ENCODE measurements at places on chromosomes 1 and 21. TPM values are rescaled to one million over a fixed set of nuclear protein-coding genes. Genes with fewer than 3 reads are reported as not detected.
A peak's percentile ranks its signal among the peaks of the same experiment; 100 is the strongest.

- no peaks in the 10 kb centered on the region for H3K27me3 ChIP-seq
- H3K27ac ChIP-seq: no peak overlapping the region
- no peak overlapping the region for H3K4me3 ChIP-seq
- DNase-seq: no peak
- peaks cover 16% of the 10 kb centered on the region for H3K4me1 ChIP-seq
Observed at GRCh38 chr1:223811634-223812101, 34.1 kb downstream of the TP53BP2 start.

DNA sequence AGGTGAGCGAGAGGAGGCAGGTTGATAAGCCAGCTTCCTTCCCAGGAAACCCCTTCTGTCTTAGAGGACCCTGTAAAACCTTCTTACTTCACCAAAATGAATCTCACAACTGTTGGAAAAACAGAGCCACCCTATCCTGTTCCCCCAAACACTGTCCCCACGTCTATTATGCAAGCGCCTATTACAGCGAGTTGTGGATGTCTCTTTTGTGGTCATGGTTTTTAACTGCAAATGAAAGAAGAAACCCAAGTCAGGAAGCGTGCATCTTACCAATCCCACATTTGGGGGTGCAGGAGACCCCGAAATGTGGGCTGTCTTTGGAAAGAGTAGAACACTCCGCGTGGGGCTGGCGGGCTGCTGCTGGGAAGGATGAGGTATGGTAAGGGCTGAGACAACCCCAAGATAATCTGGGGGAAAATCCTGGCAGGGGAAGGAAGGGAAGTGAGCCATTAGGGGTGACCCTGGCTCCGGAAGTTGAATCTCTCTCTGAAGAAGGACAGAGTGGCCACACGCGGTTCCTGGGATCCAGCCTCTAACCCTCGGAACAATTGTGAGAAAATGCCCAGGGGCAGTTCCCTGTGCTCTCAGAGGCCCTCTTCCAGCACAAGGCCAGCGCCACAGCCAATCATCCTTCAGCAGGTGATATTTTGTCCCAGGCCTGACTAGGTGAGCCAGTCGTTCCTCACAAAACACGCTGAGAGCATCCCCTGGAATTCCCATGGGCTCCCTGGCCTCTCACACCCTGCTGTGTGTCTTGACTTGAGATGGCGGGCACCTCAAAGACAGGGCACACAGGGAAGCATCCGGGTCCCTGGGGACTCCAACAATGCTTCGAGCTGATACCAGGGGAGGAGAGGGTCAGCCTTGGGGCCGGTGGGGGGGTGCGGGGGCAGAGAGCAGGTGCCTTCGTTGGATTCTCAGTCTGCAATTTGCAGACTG lies 168.5 kb upstream of the IRF2BP2 start:
- H3K27me3 ChIP-seq: peaks cover 61% of the 10 kb centered on the region
- peak; percentile 95 for DNase-seq
- no peak overlapping the region for H3K4me3 ChIP-seq
- no peak overlapping the region for H3K27ac ChIP-seq
- H3K4me1 ChIP-seq: no peaks in the 10 kb centered on the region

- H3K27me3 ChIP-seq: no peaks in the 10 kb centered on the region
- DNase-seq: peak; percentile 95
- peak overlapping the region; percentile 86 for H3K27ac ChIP-seq
- peak overlapping the region; percentile 65 for H3K4me3 ChIP-seq
- peaks cover 30% of the 10 kb centered on the region for H3K4me1 ChIP-seq
Observed at GRCh38 chr1:45802343-45803298, 791 bp upstream of the MAST2 start.

GRCh38 chr1:241109039-241109438 lies 248.0 kb downstream of the RGS7 start:
- H3K27ac ChIP-seq: no peak overlapping the region
- H3K36me3 ChIP-seq: no peaks in the 10 kb centered on the region
- no peaks in the 10 kb centered on the region for H3K27me3 ChIP-seq
- H3K4me1 ChIP-seq: no peaks in the 10 kb centered on the region

- no peaks in the 10 kb centered on the region for H3K36me3 ChIP-seq
- H3K27me3 ChIP-seq: peaks cover 4% of the 10 kb centered on the region
- no peak overlapping the region for H3K27ac ChIP-seq
- no peak overlapping the region for H3K4me3 ChIP-seq
Observed at GRCh38 chr1:200908191-200908868, 13.6 kb downstream of the INAVA start.

DNA sequence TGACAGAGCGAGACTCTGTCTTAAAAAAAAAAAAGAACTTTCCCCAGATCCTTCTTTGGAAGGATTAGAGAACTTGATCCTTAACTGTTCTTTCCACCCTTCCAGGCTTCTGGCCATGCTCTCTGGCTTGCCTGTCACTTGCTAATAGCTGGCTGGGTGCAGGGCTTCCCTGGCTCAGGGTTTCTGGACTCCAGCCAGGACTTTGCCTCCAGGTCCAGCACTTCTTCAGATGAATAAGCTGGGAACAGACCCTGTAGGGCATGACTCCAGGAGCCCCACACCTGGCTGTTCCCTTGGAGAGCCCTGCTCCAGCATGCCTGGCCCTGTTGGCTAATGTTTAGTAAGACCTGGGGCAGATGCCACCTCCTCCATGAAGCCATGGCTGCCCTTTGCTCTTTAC lies 3.3 kb upstream of the NT5C1A start:
- DNase-seq: no peak
- no peaks in the 10 kb centered on the region for H3K27me3 ChIP-seq
- H3K36me3 ChIP-seq: no peaks in the 10 kb centered on the region
- H3K27ac ChIP-seq: no peak overlapping the region
- no peak overlapping the region for H3K4me3 ChIP-seq

- H3K27ac ChIP-seq: no peak overlapping the region
- no peak overlapping the region for H3K4me3 ChIP-seq
- H3K36me3 ChIP-seq: no peaks in the 10 kb centered on the region
- no peaks in the 10 kb centered on the region for H3K27me3 ChIP-seq
- H3K4me1 ChIP-seq: peaks cover 6% of the 10 kb centered on the region
Observed at GRCh38 chr21:33936301-33937038, 20.9 kb upstream of the ATP5PO start.

The F13B gene
- total RNA-seq: not detected

GRCh38 chr21:30674312-30674711 lies 31.6 kb downstream of the KRTAP20-3 start:
- no peak overlapping the region for H3K4me3 ChIP-seq
- H3K27me3 ChIP-seq: no peaks in the 10 kb centered on the region
- no peak for DNase-seq

The HSD3B2 gene
- not detected for total RNA-seq

The HAO2 gene
- total RNA-seq: not detected

DNA sequence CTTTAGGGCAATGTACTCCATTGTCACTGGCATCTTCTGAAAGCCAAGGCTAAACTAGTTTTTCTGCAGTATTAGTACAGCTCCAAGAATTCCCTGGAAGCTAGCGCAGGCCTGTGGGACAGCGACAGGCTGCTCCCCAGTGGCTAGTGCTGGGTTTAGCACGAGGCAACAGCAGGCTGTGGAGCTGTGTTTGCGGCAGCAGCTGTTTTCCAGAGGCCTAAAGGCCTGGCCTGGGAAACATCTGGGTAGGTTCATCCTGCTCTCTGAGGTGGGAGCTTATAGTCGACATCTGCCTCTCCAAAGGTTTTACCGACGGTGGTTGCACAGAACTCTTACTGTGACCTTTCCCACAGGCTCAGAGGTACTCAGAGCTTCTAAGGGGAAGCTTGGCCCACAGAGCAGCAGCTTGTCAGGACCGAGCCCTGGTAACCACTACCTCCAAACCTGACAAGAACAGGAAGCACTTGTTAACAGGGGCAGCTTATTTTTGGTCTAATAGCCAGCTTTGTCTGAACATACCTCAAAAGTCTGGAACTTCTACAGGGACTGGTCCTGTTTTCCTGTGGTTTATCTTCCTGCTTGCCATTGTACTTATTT lies 17.2 kb downstream of the CC2D1B start:
- H3K27ac ChIP-seq: no peak overlapping the region
- no peak overlapping the region for H3K4me3 ChIP-seq
- DNase-seq: no peak
- no peaks in the 10 kb centered on the region for H3K4me1 ChIP-seq

- no peak overlapping the region for H3K4me3 ChIP-seq
- H3K36me3 ChIP-seq: no peaks in the 10 kb centered on the region
- no peak overlapping the region for H3K27ac ChIP-seq
- no peaks in the 10 kb centered on the region for H3K27me3 ChIP-seq
Observed at GRCh38 chr1:107451715-107452114, 310.9 kb downstream of the NTNG1 start.

DNA sequence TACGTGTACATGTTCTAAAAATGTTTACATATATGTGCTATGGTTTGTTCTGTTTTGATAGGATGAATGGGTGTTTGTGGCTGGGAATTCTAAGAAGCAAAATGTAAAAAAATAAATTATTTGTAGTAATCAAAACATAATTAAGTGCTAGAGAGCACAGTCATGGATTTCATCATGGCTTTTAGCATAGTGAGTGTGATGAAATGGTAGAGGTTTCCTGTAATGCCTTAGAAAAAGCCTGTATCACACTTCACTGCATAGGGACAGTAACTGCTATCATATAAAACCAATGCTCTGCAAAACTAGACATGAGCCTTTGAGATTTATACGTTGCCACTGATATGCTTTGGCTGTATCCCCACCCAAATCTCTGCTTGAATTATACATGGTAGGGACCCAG lies 99.8 kb downstream of the PTGER3 start:
- H3K27ac ChIP-seq: no peak overlapping the region
- no peaks in the 10 kb centered on the region for H3K27me3 ChIP-seq

- H3K27ac ChIP-seq: no peak overlapping the region
- no peaks in the 10 kb centered on the region for H3K27me3 ChIP-seq
- no peaks in the 10 kb centered on the region for H3K36me3 ChIP-seq
- H3K4me1 ChIP-seq: no peaks in the 10 kb centered on the region
- H3K4me3 ChIP-seq: no peak overlapping the region
Observed at GRCh38 chr1:66156144-66156543, 363.4 kb downstream of the PDE4B start.

The OTUD7B gene
- 27.3 TPM for total RNA-seq

- H3K4me3 ChIP-seq: no peak overlapping the region
- no peaks in the 10 kb centered on the region for H3K4me1 ChIP-seq
- H3K27ac ChIP-seq: no peak overlapping the region
- no peaks in the 10 kb centered on the region for H3K27me3 ChIP-seq
- DNase-seq: no peak
- H3K36me3 ChIP-seq: no peaks in the 10 kb centered on the region
Observed at GRCh38 chr1:182051938-182052337, 9.6 kb downstream of the ZNF648 start.

GRCh38 chr21:25179116-25179515 lies 428.2 kb downstream of the MRPL39 start:
- DNase-seq: no peak
- H3K27ac ChIP-seq: no peak overlapping the region
- no peaks in the 10 kb centered on the region for H3K27me3 ChIP-seq

The B3GALT5 gene
- total RNA-seq: 0.50 TPM

DNA sequence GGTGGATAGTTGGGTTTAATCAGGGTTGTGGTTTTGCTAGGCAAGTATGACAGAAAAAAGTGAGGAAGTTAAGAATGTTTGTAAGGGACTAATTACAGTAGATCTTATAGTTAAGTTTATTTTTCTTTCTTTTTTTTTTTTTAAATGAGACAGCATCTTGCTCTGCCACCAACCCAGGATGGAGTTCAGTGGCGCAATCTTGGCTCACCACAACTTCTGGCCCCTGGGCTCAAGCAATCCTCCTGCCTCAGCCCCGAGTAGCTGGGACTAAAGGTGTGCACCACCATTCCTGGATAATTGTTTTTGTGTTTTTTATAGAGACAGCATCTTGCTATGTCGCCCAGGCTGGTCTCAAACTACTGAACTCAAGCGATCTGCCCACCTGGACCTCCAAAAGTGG lies 41.7 kb downstream of the EYA3 start:
- DNase-seq: no peak
- H3K27me3 ChIP-seq: no peaks in the 10 kb centered on the region
- H3K4me1 ChIP-seq: no peaks in the 10 kb centered on the region
- peaks cover 32% of the 10 kb centered on the region for H3K36me3 ChIP-seq
- H3K27ac ChIP-seq: no peak overlapping the region

The CFHR4 gene
- total RNA-seq: not detected

GRCh38 chr1:168396508-168396907 lies 115.8 kb downstream of the TBX19 start:
- H3K4me1 ChIP-seq: peaks cover 36% of the 10 kb centered on the region
- no peak overlapping the region for H3K4me3 ChIP-seq
- H3K36me3 ChIP-seq: no peaks in the 10 kb centered on the region
- no peaks in the 10 kb centered on the region for H3K27me3 ChIP-seq

- peak overlapping the region; percentile 71 for H3K4me3 ChIP-seq
- peaks cover 20% of the 10 kb centered on the region for H3K36me3 ChIP-seq
- H3K4me1 ChIP-seq: peaks cover 70% of the 10 kb centered on the region
- DNase-seq: no peak
- no peaks in the 10 kb centered on the region for H3K27me3 ChIP-seq
Observed at GRCh38 chr1:12615865-12616708, 1.9 kb downstream of the DHRS3 start.

The UBAP2L gene
- total RNA-seq: 70.4 TPM

GRCh38 chr1:155174324-155175280 lies 953 bp downstream of the TRIM46 start:
- H3K36me3 ChIP-seq: no peaks in the 10 kb centered on the region
- peak; percentile 84 for DNase-seq
- peaks cover 13% of the 10 kb centered on the region for H3K27me3 ChIP-seq
- H3K4me3 ChIP-seq: peak overlapping the region; percentile 88
- H3K27ac ChIP-seq: no peak overlapping the region

DNA sequence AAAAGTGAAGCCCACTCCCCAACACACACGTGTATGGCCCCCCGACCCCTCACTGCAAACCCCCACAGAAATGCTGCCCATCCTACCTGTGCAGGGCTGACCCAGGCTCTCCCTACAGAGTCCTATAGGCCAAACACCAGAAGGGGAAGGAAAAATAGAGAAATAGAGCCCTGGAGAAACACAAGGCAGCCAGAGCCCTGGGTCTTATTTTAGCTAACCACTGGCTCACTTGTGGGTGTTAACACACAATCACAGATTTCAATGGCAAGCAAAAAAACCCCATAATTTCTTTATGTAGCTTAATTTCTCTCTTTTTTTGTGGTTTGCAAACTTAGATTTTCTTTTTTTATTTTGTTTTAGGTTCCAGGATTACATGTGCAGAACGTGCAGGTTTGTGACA lies 989 bp upstream of the PIGR start:
- no peak overlapping the region for H3K4me3 ChIP-seq
- H3K36me3 ChIP-seq: no peaks in the 10 kb centered on the region
- peaks cover 23% of the 10 kb centered on the region for H3K27me3 ChIP-seq
- no peaks in the 10 kb centered on the region for H3K4me1 ChIP-seq

DNA sequence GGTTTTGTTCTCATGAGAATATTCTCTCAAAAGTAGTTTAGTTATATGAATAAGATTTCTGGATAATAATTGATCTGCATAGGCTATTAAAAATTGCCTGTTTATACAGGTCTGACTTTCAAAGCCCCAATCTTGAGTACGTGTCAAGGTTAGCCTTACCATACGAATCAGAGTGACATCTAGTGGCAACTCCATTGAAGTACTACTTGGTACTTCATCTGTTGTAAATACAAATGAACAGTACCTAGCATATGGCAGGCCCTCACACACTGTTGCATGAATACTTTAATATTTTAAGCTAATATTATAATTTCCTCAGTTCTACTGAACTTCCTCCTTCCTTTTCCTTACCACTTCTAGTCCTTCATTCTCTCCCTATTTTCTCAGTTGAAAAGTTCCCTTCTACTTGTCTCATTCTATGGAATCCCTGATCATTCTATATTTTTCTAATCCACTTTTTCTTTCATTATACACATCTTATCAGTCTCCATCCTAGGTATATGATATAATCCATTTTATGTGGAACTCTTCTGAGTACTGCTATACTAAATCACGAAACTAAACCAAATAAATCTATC lies 101.2 kb downstream of the AKT3 start:
- no peaks in the 10 kb centered on the region for H3K36me3 ChIP-seq
- H3K4me3 ChIP-seq: no peak overlapping the region
- H3K27me3 ChIP-seq: no peaks in the 10 kb centered on the region
- no peak overlapping the region for H3K27ac ChIP-seq

Measured in esophagus muscularis mucosa (tissue), 4 donors.